ENCODE measurements at places on chromosomes 3 and 15. TPM values are rescaled to one million over a fixed set of nuclear protein-coding genes. Genes with fewer than 3 reads are reported as not detected.

DNA sequence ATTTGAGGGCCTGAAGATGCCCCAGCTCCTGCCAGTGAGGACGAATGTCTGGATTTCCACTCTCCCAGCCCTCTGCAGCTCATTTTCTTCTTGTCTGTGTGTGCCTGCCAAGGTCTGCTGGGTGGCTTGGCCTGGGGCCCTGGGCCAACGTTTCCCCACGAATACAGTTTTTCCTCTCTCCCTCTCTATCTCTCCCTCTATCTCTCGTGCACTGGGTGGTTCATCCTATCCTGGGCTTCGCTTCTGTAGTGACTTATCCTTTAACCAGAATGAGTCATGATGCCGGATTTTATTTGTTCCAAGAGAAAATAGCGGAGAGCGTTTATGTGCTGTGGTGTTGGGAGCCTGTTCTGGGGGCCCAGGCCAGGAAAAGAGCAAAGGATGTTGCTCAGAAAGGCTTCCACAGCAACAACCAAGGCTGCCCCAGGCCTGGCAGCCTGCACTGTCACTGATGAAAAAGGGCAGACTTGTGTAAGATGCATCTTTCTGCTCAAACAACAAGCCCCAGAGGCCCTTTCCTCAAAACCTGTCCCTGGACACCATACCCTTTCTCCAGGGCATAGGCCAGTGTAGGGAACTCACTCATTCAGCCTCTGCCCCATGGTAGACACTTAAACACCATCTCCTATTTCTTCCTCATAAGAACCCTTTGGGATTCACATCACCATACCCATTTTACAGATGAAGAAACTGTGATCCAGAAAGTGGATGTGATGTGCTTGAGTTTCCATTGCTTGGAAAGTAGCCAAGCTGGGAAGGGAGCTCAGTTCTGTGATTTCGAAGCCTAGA lies 47.3 kb downstream of the ITGA11 start:
- H3K27ac ChIP-seq: no peak overlapping the region
- peaks cover 8% of the 10 kb centered on the region for H3K4me1 ChIP-seq
- H3K36me3 ChIP-seq: no peaks in the 10 kb centered on the region

- no peak for DNase-seq
- H3K4me3 ChIP-seq: no peak overlapping the region
- H3K27ac ChIP-seq: no peak overlapping the region
Observed at GRCh38 chr15:57012556-57012955, 94.1 kb downstream of the TCF12 start.

GRCh38 chr15:80584561-80584964 lies 110.5 kb upstream of the ABHD17C start:
- H3K4me3 ChIP-seq: no peak overlapping the region
- peaks cover 9% of the 10 kb centered on the region for H3K27me3 ChIP-seq
- no peak overlapping the region for H3K27ac ChIP-seq
- no peaks in the 10 kb centered on the region for H3K36me3 ChIP-seq

GRCh38 chr3:52763466-52763865 lies 7.3 kb downstream of the NEK4 start:
- H3K36me3 ChIP-seq: no peaks in the 10 kb centered on the region
- peak overlapping the region; percentile 75 for H3K27ac ChIP-seq
- no peaks in the 10 kb centered on the region for H3K27me3 ChIP-seq
- no peak overlapping the region for H3K4me3 ChIP-seq
- peaks cover 3% of the 10 kb centered on the region for H3K4me1 ChIP-seq

- H3K4me3 ChIP-seq: no peak overlapping the region
- no peak for DNase-seq
- H3K27ac ChIP-seq: no peak overlapping the region
- peaks cover 9% of the 10 kb centered on the region for H3K4me1 ChIP-seq
- no peaks in the 10 kb centered on the region for H3K27me3 ChIP-seq
Observed at GRCh38 chr15:43529141-43529540, 11.7 kb downstream of the MAP1A start.

DNA sequence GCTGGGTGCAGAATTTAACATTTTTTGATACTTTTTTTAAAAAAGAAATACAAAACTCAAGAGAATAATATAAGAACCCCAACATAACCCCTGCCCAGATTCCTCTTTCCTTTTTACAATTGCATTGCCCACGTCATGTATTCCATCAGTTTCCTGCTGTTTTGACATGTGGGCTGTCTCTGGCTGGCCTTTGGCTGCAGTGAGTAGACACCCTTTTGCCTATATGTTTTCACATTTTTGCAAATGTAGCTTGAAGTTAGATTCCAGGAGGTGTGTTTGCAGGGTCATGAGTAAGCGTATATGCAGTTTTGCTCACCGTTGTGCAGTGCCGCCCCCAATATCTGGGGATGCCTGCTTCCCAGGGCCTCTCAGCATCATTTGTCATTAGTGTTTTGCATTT lies 28.0 kb upstream of the ATP10A start:
- no peak overlapping the region for H3K27ac ChIP-seq
- peaks cover 7% of the 10 kb centered on the region for H3K36me3 ChIP-seq
- H3K27me3 ChIP-seq: peaks cover 11% of the 10 kb centered on the region
- H3K4me3 ChIP-seq: no peak overlapping the region

DNA sequence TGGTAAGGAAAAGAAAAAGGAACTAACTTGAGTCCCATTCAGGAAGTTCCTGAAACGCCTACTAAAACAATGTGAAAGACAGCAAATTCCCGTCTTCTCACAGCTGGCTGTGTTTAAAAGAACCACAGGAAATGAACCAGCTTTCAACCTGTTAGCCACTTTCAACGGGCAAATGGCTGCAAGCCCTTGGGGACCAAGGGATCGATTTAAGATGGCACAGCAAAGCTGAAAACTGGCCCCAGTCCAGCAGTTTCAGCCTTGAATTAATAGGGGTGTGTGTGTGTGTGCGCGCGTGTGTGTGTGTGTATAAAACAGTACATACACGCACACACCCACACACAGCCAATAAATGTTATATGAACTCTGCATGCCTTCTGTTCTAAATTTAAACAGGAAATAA lies 168.7 kb upstream of the TMCO5A start:
- peaks cover 2% of the 10 kb centered on the region for H3K27me3 ChIP-seq
- H3K4me3 ChIP-seq: no peak overlapping the region
- H3K36me3 ChIP-seq: no peaks in the 10 kb centered on the region
- H3K27ac ChIP-seq: no peak overlapping the region

DNA sequence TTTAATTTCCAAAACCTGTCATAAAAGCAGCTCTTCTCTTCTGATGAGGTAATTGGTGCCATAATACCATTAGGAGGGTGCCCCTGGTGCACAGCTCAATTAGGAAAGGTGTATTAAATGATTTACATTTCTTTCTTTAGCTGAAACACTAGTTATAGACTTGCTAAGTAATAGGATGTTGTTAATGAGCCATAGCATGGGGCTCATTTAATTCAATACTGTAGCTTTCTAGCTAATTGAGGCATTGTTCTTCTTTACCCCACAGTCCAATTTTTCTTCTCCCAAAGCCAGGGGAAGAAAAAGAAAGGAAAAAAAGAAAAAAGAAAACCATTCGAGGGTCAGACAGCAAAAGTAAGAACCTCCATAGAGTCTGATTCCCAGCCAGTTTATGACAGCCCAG lies 164.0 kb upstream of the HES1 start:
- H3K27me3 ChIP-seq: peaks cover 31% of the 10 kb centered on the region
- peaks cover 12% of the 10 kb centered on the region for H3K4me1 ChIP-seq
- no peak overlapping the region for H3K27ac ChIP-seq
- no peaks in the 10 kb centered on the region for H3K36me3 ChIP-seq
- no peak overlapping the region for H3K4me3 ChIP-seq

DNA sequence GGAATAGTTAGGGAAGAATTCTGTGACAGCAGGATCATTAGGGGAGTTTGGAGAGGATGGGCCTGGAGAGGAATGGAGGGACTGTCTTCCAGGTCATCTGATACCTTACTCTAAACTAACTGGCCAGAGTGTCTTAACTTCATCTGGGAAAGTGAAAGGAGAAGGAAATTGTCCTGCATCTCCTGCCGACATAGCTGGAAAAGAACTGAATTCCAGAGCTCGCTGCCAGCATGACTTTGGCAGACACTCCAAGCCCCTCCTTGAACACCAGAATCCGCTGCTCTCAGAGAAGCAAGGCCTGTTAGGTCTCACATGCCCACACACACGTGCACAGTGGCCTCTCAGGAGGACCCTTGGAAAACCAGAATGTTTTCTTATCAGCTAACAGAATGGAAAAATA lies 10.5 kb downstream of the ABI3BP start:
- no peaks in the 10 kb centered on the region for H3K36me3 ChIP-seq
- DNase-seq: no peak
- no peaks in the 10 kb centered on the region for H3K4me1 ChIP-seq

GRCh38 chr3:196691386-196691785 lies 20.7 kb downstream of the CEP19 start:
- no peak overlapping the region for H3K27ac ChIP-seq
- no peaks in the 10 kb centered on the region for H3K27me3 ChIP-seq
- no peak overlapping the region for H3K4me3 ChIP-seq
- no peak for DNase-seq

The ITPR1 gene
- total RNA-seq: 78.7 TPM

The NDN gene
- total RNA-seq: not detected

All from naive thymus-derived CD8-positive, alpha-beta T cell (primary cell).